ENCODE measurements at places on chromosomes 12 and 14.

GRCh38 chr14:61746881-61747280 is 15.3 kb upstream of the SNAPC1 start:
- no peak for DNase-seq

DNA sequence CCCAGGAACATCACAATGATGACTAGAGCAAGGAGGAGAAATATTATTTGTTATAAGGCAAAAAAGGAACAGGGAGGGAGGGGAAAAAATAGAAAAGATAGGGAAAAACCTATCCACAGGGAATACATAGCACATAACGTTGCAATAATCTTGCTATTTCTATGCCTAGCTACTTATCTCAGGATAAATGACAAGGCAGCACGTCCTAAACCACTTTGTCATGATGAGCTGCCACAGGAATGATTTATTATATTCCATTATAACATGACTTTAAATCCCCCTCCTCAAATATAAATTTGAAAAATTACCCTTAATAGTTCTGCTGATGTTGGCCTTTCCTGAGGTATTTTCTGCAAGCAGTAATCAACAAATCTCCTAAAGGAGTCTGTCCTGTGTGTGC is 76.7 kb downstream of the PEBP1 start:
- DNase-seq, result no peak

DNA sequence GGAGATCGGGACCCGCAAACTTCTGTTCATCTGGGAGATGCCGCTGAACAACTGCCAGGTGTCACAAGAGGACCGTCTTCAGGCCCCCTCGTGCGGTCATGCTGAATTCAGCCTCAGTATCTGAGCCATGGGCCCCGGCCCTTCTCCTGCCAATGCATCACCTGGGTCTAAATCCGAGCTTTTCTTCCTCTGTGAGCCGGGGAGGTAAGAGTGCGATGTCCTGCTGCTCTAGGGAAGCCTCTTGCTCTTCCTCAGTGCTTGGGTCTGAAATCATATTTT is 155.8 kb upstream of the FKBP4 start:
- no peak for DNase-seq

GRCh38 chr12:49512546-49512945 is 26.3 kb upstream of the KCNH3 start:
- no peak for DNase-seq

DNA sequence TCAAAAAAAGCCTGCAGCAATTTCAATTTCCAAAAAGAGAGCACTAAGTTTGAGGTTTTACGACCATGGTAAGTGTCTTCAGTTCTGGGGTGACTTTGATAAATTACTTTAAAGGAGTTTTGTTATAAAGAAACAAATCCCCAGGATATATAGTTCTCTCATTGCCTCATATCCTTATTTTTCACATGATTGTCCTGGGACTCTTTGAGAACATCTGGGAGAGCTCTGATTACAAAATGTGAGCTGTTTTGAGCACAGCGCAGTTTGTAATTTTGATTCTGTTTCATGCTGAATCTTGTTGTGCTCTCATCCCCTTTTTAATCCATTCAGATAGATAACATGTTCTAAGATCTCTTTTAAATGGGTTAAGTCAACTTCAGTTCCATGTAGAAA is 67.7 kb upstream of the DCN start:
- peak; percentile 66 for DNase-seq

- no peak for DNase-seq
Measured at GRCh38 chr12:112559784-112560183, 141.0 kb downstream of the PTPN11 start.

DNA sequence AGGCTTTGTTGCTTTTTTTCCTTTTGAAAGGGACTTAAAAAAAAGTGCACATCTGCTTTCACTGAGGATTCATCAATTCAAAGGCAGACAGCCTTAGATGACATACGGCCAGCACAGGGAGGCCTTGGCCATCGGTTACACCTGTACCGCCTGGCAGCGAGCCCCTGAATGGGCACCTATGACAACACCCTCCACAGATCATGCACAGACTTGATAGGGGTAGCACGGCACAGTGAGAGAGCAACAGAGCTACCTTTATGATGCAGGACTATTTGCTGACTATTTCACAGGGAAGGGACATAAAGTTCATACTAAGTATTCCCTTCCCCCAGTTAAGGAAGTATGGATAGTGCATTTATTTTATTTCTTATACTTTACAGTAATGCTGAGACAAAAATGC is 137.9 kb upstream of the ARID2 start:
- DNase-seq, result no peak

DNA sequence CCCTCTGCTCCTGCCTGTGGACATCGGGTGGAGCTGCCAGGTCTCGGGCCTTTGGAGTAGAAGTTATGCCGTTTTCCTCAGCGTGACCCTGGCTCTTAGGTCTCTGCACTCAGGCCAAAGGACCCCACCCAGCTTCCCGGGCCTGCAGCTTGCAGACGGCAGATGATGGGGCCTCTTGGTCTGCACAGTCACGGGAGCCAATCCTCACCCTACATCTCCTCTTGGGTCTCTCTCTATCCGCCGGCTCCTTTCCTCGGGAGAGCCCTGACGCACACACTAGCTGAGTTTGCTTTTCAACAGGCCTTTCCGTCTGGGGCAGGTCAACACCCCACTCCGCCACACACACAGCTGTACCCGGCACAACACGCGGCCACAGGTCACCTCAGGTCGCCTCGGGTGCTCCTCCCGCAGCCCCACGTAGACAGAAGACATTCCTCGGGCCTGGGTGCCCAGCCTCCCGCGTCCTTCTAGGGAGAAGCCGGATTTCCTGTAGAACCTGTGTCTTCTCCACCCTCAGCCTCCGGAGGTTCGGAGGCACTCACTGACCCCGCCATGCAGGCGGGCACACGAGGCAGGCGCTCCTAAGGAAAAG is 9.9 kb downstream of the GALNT9 start:
- no peak for DNase-seq

DNA sequence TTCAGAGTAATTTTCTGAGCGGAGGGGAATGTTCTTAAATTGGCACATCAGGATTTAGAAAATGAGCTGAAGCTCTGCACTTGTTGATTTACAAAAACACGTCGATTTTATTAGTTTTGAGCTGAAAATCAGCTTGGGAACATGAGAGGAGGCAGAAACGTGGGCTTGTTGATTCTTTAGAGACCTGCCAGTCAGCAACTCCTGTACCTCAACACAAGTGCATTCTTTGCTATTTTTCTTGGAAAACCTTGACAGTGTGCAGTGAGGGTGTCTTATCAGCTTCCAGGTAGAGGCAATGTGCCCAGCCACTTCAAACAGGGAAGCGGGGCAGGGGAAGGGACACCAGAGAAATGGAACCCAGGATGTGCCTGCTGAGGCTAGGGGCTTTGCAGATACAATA is 102.8 kb upstream of the COCH start:
- DNase-seq, result no peak

DNA sequence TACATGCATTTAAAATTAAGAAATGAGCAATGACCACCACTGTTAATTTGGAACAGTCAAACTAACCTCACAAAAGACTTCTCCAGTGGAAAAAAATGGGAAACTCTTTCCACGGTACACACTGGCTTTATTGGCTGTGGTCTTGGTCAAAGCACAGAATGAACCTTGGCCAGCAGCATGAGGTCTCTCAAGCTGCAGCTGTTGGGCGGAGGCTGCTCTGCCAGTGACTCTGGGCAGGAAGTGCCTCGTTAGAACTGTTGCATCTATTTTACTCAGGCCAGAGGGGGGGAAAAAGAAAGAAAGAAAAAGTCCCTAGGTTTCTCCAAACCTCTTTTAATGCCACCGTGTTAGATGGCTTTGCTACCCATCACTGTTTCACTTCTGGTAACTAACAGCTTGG is 279.8 kb upstream of the DIO2 start:
- no peak for DNase-seq

- DNase-seq, result peak; percentile 15
Measured at GRCh38 chr14:94548999-94549985, 11.9 kb upstream of the SERPINA4 start.

DNA sequence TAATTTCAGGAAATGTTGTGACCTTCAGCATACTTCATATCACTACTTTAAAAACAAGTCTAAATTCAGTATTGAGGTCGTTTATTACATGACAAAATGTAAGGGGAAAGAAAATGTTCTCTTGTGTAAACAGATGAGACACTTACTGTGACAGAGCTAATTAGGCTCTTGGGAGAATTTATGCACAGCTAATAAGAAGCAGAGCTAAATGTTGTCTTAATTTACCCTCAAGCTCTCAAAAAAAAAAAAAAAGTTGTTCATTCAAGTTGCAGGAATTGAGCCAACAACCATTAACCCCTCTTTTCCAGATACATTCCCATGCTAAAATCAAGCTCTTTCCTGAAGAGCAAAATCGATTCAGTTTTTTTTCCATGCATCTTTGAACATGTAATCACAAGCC is 1419.4 kb downstream of the FSCB start:
- DNase-seq, result no peak

DNA sequence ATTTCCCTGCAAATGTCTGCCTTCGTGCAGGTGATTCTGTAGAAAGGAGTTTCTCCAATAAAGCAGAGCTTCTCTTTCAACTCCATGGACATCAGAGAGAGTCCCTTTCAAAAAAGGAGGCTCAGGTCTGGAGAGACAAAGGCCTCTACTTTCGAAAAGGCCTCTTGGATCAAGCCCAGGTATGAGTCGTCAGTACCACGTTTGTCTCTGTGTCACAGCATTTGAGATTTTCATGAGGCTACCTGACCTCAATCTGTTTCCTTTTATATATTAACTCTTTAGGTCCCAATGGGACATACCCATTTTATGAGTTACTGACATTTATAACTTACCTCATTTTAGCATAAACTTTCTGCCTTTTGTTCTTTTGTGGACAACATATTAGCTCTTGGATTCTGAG is 290.8 kb downstream of the RPAP3 start:
- DNase-seq, result no peak

DNA sequence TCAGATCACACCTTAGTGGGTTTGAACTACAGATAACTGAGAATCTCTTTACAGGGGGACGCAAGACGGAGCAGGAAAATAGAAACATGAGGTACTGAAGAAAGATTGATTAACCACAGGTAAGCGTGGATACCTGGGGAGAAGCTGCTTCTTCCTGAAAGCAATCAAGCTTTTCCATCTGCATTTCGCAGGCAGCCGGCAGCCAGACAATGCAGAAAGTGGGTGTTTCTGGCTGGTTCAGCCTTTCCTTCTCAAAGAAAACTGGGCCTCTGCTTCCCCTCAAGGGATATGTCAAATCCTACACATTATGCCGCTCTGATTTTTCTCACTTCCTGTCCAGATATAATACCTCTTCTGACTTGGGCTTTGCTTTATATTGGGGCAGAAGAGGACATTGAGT is 39.1 kb upstream of the PPFIA2 start:
- DNase-seq, result no peak

DNA sequence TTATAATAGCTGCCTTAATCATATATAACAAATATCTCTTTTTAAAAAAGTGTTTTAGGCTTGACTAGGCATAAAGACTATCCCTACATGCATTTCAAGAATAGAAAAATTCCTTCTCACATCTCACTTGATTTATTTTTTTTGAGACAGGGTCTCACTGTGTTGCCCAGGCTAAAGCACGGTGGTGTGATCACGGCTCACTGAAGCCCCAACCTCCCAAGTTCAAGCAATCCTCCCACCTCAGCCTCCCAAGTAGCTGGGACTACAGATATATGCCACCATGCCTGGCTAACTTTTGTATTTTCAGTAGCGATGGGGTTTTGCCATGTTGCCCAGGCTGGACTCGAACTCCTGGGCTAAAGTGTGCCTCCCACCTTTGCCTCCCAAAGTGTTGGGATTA is 59.4 kb downstream of the WDHD1 start:
- no peak for DNase-seq

DNA sequence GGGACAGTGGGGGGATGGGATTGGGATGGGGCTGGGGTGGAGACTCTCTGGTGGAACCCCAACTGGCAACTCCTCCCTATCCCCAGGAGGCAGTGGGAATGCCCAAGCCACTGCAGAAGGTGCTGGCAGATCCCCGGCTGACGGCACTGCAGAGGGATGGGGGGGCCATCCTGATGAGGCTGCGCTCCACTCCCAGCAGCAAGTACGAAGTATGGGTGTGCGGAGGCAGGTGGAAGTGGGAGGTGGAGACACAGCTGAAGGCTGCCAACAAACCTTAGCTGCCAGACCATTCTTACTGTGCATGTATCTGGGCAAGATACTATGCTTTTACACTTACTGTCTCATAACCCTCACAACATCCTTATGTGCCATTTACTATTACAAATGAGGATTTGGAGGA is 8.2 kb downstream of the ARHGEF40 start:
- no peak for DNase-seq

- DNase-seq, result no peak
Measured at GRCh38 chr12:108947097-108947496, 67.2 kb downstream of the DAO start.

GRCh38 chr14:69087061-69087461 is 65.9 kb downstream of the DCAF5 start:
- DNase-seq, result no peak

DNA sequence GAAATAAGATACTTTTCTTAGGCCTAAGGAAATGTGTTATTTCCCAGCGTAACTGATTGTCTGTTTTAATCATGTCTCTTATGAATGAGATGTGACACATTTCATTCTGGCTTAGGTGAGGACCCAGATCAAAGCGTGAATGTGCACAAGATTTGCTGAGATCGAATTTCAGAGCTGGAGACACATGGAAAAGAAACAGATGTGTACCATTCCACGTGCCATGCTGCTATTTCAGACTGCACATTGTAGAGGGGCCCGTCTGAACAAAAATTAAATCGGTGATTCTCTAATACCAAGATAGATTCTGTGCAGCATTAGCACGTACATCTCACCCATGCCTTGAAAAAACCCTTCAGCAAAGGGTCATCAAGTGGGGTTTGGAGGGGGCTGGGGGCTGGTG is 290.4 kb downstream of the AACS start:
- no peak for DNase-seq

DNA sequence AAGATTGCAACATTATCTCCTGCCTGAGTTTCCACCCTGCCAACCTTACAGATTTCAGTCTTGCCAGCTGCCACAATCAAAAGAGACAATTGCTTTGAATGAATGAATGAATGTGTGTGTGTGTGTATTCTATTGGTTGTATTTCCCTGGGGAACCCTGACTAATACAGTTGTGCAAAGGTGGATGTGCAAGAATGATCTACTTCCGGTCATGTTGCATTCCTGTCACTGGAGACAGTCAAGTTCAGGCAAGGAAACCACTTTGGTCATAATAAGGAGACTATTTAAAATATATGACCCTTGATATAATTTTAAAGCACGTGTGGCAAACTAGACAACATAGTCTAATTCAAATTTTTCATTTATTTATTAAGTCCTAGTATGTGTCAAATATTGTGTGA is 13.1 kb downstream of the RERG start:
- DNase-seq, result no peak

- no peak for DNase-seq
Measured at GRCh38 chr12:115801871-115802270, 475.6 kb downstream of the MED13L start.

DNA sequence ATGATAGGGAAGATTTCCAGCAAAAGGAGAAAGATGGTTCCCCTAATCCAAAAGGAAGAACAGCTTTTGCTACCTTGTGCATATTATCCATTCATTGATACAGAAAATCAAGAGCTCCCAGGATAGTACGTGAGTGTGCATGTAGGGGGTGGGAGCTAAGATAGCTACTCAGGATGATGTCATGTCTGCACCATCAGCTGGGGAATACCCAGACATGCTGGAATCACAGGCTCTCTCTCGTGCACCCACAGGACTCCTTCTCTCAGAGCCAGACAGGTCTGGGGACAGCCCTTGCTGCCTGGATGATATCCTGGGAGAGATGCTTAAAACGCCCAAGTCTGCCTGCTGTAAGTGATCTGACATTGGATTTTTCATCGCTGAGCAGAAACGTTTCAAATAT is 38.9 kb downstream of the FOXN3 start:
- DNase-seq, result no peak

GRCh38 chr12:79006306-79006705 is 141.7 kb downstream of the SYT1 start:
- peak; percentile 4 for DNase-seq

- DNase-seq, result no peak
Measured at GRCh38 chr14:49961270-49962222, 68.7 kb downstream of the ARF6 start.
